Prostate gland (tissue), 2 donors: ENCODE measurements at places on chromosomes 2 and 18. TPM values are rescaled to one million over a fixed set of nuclear protein-coding genes. Genes with fewer than 3 reads are reported as not detected.

DNA sequence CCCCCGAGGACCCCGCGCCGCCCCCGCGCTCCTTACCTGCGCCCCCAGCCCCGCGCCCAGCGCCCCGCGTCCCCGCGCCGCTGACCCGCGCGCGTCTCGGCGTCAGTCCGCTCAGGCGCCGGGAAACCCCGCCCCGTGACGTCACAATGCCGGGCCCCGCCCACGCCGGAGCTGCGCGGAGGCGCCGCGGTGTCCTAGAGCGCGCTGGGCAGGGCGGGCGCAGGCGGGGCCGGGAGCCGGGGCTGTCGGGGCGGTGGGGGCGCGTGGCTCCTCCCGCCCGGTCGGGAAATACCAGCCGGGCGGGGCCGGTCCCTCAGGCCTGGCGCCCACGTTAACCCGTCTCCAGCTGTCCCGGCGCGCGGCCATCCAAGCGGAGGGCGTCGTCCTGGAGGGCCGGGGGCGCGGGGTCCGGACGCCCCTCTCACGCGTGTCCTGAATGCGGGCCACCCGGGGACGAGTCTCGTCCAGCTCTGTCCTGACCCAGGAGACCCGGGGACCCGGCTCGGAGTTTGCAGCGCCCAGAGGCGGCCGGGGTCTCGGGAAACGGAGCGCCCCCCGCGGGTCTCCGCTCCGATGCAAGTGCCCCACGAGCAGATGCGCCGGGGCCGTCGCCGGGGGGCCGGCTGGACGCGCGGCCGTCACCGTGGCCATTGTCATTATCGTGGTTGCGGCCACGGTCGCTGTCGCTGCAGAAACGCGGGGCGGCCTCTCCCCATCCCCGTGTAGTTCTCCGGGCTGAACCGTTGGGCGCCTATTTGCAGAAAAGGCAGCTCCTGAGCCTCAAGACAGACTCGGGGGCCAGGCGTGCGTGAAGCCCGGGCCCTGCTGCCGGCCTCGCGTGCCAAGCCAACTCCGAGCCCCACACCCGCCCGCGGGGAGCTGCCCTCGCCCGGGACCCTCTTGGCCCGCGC is at the start of gene SLC66A2:
Gene SLC66A2, minus strand, starts transcription at position 109 of the 911 bp plus-strand sequence. CDS start 727 bp downstream, outside the sequence.
- peak; percentile 88 for DNase-seq

- peak; percentile 39 for DNase-seq
These were observed 3.5 kb downstream of the CDK5R2 start for GRCh38 chr2:218962859-218963492.

EPC2 gene
- 40.2 TPM for total RNA-seq

ZNF521 gene
- total RNA-seq: 41.5 TPM

DNA sequence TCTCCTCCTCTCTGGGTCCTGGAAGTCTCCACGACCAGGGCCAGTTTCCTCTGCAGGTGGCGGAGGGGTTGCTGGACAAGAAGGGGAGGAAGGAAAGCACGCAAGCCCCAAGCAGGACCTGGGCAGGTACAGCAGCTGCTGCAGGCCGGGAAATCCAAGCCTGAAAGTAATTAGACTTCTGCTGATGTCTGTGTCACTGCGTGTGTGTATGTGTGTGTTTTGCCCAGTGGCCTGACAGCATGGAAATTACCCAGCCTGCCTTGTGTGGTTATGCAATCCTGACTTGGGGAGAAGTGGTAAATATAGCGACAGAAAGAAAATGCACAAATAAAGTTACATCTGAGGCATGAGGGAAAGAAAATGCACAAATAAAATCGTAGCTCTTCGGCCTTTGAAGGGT is 121.8 kb upstream of the ZBTB14 start:
- DNase-seq: no peak

DNA sequence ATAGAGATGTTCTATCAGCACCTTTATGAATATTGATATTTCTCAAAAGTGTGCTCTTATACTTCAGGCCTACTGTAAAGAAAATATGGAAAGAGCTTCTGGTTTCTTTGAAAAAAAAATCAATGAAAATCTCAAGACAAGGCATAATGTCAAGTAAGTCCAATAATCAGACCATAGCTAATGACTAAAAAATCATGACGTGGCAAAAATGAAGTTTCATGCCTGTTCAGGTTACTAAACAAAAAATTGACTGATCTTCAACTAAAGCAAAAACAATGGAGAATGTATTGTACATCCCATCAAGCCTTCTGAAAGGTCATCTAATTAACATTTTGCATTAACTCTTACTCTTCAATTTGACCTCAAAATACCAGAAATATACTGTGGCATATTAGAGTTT is 824.4 kb downstream of the EPHA4 start:
- no peak for DNase-seq

CHRNG gene
- total RNA-seq: not detected

DNA sequence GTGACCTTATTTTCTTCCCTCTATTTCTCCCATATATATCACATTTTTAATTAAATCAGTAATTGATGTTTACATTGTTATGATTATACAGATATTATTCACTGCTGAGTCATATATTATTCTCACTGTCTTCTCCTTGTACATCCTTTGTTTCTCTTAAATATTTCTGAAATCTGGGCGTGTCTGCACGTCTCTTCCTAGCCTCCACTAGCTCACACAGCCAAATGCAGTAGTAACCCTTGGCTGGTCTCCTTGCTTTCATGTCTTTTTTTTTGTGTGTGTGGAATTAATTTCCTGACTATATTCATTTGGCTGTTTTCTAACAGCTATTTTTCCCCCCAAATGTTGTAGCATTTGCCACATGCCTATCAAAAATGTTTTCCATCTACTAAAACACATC is 15.8 kb downstream of the CCNYL1 start:
- DNase-seq: no peak

GRCh38 chr2:9230051-9230802 is 23.6 kb downstream of the ASAP2 start:
- no peak for DNase-seq

DNA sequence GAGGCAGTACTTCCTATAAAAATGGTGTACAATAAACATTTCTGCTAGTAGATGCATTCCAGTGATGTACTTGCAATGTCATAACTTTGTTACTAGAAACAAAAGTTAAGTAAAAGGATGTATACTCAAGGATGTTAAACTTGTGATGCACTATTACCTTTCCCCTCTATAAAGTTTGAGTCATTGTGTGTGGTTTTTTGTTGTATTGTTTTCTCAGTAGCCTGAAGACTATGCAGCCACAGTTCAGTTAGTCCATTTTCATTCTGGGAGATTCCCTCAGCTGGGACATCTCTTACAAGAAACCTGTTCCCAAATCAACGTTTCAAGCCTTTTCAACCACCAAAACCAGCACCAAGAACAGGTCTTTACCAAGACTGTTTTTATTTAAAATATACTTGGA is 5.6 kb downstream of the ATP5MC3 start:
- DNase-seq: no peak

DNA sequence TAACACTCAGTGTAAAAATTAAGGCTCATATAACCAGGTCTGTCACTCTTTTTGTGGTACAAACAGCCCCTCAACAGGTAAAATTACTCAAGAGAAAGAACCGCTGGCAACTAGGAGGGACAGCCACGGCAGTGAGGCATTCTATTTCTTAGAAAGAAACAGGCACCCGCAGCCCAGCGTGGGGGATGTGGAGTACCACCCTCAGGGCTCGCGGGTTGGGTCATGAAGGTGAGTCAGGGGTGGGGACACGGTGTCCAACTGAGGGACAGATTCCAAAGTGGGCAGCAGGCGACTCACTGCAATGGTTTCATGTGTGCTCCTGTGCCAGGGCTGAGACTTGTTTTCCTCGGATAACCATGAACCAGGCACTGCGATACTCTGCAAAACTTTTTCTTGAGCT is 129.4 kb downstream of the DTNB start:
- DNase-seq: no peak

GRCh38 chr2:217799563-217800432 is 203.0 kb downstream of the TNS1 start:
- DNase-seq: no peak

LINC00305 gene
- total RNA-seq: not detected

DNA sequence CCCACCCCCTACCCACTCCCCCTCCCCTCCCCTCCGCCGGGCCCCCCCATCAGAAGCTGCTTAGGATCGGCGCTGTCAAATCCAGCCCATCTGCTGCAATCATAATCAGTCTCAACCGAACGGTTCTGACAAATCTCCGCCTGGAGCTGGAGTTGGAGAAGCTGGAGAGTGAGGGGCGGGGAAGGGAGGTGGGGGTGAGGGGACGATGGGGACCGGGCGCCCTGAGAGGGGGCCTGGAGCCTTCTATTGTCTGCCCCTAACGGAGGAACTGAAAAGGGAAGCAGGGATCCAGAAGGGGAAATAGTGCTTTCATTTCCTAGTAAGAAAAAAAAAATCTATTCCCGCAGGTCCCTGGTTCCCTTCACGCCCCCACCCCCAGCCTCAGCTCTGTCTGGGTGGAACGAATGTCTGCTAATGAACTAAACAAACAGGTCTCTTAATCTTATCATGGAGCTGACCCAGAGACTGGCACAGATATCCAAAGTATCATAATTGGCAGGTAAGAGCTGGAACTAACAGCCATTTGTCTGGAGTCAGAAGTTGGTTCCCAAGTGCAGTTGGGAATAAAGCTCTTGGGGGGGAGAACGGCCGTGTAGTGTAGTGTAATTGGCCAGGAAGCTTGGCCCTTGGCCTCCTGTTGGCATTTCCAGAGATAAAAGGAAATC is 301.2 kb downstream of the NCKAP5 start:
- no peak for DNase-seq

DNA sequence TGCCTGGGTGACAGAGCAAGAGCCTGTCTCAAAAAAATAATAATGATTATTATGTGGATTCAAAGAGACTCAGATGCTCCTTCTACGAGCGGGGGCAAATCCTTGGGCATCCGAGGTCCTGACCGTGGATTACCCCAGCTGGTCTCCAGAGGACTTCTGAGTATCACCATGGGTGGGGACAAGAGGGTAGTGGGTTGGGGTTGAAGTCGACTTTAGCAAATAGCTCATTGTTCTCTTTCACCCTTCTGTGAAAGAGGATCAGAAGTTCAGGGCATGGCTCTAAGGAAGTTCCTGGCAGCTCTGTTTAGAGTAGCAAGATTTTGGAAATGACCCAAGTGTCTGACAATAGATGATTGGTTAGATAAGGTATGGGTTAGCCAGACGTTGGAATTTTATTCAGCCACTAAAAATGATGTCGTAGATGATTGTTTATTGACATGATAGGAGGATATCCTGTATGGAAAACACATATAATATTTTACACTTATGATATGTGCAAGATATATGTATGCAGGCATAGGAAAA is 59.0 kb upstream of the SPRED2 start:
- DNase-seq: no peak

DNA sequence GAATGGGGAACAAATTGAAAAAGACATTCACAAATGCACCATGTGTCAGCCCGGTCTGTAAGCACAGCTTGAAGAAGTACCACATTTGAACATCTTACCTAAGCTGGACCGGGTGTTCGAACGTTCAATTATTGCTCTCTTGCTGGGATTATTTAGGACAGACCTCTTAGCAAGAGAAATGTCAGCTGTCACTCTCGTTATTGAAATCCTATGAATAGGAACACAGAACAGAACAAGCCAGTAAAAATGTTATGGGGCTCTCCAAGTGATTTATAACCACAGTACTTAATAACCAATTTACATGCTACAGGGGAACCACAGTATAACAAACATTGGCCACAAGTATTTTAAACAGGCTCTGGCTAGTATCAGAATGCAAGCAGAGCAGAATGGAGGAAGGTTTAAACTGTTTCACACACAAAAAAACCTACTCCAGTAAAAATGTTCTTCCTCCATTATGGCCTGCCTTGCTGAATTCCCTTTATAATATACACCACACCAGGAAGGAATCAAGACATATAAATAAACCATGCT is 32.5 kb upstream of the ARL5A start:
- no peak for DNase-seq

- DNase-seq: no peak
These were observed 154.1 kb upstream of the BOD1L2 start for GRCh38 chr18:56992777-56993176.

DNA sequence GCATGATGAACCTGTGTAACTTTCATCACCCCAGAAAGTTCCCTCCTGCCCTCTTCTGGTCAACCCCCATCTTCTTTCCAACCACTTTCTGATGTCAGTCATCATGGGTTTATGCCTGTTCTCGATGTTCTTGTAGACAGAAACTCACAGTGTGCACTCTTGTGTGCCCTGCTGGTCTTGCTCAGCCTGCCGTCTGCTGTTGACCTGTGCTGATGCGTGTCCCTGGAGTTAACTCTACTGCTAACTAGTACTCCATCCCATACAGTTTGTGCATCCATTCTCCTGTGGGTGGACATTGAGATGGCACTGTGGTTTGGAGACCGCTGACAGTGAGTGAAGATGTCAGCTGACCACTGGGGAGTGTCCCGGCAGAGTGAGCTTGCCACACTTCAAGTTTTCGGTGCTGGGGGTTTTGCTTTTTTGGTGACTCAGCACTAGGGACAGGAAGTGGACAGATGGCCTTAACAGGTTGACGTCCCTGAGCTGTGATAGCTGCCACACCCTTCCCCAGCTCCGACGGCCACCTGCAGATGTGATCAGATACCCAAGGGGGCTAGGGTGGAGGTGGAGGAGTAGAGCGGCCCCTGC is 14.8 kb downstream of the KLHL29 start:
- DNase-seq: no peak

DNA sequence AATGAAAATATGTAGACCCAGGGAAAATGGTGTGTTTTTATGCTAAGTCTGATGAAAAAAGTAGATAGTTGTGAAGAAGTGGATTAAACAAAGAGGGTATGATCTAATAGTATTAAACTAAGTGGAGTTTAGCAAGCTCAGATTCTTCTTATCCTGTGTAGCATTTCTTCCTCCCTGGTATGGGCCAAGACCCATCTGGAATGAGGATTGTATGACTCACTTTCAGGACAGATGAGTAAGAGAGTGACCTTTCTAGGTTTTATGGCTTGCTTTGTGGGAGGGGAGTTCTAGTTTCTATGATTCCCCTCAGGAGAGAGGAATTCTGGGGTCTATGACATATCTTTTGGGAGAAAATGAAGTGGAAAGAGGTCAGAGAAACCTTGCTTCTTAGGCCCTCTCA is 550.1 kb downstream of the SPAG16 start:
- no peak for DNase-seq

METTL4 gene
- 8.3 TPM for total RNA-seq

DNA sequence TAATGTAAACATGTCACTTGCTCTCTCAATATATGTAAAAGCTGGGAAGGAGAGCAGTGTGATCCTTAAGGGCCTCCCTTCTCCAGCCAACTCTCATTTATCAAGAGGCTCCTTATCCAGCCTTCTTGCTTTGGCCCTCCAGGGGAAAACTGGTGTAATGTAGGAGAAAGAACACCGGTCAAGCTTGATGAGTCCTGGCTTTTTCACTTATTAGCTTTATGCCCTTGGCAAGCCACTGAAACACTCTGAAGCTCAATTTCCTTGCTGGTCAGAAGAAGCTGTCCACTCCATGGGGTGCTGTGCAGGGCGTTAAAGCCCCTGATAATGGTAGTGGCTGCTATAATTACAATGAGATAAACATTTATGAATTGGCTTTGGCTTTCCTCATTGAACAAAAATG is 251.2 kb upstream of the RBBP8 start:
- no peak for DNase-seq

DNA sequence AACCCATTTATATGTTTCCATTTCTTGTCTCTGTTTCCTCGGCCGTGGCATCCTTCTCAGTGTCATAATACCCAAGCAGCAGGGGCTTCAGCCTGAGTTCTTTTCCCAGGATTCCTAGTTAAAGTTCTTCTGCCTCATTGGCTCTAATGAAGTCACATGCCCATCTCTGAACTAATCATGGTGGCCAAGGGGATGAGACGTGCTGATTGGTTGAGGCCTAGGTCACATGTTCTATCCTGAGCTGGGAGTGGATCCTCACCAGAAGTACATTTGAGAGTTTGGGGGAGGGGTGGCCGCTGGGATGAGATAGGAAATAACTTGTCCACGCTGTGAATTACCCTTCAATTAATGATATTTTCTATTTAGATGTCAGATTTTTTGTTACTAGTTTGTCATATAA is 3.8 kb upstream of the UGT1A5 start:
- DNase-seq: no peak

OR6B2 gene
- not detected for total RNA-seq
